Stimulated activated CD8-positive, alpha-beta memory T cell treated with anti-CD3 and anti-CD28 coated beads, Interleukin-7, amount 100 ng/mL, for 1 hour (primary cell): ENCODE measurements at places on chromosomes 4 and X.

DNA sequence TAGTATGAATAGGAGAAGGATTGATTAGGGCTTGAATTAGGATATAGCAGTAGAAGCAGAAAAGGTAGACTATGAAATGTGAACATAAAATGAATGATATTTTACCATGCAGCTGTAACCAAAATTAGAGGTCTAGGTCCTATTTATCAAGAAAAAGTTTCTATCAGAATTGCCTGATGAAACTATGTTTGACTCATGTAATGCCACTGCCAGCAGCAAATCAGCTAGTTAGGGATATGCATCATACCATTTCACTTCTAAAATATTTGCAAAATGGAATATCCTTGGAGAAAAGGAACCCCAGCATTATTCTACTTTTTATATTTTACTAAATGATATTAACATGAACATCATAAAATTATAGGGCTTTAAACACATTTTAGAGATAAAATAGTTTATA is 188.4 kb downstream of the WDFY3 start:
- no peak for DNase-seq

DNA sequence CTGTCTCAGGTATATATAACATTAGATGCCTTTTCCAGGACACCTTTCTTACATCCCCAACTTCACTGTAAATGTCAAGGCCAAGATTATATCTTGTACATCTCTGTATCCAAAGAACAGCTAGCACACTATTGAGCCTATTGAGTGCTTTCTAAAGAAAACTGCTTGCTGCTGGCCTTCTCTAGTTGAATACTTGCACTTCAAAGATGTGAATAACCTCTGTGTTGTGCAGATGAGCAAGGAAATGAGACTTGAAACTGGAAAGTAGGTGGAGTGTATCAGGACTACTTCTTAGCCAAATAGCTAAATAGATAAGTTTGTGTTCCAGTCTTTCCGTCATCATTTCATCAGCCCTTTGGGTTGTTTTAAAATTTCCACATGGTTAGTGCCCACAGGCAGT is 704.4 kb upstream of the AMOT start:
- DNase-seq = no peak

DNA sequence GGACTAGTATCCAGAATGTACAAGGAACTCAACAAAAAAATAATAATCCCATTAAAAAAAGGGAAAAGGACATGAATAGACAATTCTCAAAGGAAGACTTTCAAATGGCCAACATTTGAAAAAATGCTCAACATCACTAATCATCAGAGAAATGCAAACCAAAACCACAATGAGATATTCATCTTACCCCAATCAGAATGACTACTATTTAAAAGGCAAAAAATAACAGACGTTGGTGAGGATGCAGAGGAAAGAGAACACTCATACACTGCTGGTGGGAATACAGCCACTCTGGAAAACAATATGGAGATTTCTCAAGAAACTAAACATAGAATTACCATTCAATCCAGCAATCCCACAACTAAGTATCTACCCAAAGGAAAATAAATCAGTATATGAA is 133.1 kb downstream of the KDR start:
- DNase-seq = no peak

DNA sequence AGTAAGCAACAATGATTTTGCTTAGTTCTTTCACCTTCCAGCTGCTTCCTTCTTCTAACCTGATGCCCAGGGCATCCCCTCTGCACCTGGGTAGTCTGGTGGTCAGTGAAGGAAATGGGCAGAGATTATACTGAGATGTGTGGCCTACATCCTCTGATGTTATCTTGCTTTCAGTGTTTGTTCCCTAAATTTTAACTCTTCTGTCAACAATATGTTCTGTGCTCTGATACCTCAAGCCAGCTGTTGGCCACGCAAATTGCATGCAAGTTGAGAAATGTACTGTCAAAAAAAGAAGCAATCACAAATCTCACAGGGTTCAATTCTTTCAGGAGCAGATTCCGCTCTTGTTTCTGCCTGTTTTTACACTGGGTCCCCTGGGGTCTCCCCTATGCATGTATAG is 73.8 kb downstream of the FBXW7 start:
- DNase-seq = no peak

- DNase-seq = no peak
Observed at GRCh38 chrX:129495900-129496299, 27.4 kb downstream of the SMARCA1 start.

DNA sequence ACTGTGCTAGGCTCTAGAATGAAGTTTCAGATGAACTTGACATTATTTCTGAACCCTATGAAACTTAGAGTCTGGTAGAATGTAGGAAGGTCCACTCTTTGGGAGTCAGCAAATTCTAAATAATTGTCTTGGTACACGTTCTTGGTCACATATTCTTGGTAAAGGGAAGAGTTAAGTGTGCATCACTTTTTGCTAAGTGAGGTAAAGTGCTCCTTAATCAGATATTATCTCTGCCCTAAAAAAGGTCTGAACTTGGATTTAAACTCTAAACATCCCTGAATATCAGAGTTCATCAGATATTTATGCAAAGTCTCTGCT is 7.2 kb downstream of the OCIAD2 start:
- no peak for DNase-seq

DNA sequence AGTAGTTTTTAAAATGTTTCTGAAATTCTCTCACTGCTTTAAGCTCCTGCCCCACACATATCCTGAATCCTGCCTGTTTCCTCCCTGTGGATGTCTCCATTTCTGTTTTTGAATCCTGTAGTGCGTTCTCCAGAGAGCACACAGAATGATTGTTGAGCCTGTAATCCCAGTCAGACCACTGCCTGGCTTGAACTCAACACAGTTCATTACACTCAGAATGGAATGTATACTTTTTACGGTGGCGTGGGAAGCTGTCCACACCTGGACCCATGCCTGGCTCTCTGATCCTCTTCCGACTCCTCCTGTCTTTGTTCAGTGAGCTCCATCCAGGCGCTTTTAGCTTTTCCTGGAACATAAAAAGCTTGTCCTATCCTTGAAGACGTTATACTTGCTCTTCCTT is 1217.0 kb upstream of the PRKX start:
- no peak for DNase-seq

DNA sequence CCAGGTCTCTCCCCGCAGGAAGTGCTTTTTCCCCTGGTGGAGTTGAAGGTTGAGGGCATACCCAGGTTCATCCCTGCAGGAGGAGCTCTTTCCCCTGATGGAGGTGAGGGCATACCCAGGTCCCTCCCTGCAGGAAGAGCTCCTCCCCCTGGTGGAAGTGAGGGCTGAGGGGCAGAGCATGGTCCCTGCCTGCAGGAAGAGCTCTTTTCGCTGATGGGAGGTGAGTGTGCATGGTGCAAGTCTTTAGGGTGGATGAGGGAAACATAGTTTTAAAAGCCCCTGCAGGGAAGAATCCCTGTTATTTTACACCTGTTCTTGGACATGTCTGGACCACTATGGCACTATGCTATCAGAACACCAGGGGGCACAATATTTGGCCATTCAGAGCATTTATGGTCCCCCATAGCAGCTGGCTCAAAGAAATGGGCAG is 43.7 kb upstream of the PUDP start:
- no peak for DNase-seq

DNA sequence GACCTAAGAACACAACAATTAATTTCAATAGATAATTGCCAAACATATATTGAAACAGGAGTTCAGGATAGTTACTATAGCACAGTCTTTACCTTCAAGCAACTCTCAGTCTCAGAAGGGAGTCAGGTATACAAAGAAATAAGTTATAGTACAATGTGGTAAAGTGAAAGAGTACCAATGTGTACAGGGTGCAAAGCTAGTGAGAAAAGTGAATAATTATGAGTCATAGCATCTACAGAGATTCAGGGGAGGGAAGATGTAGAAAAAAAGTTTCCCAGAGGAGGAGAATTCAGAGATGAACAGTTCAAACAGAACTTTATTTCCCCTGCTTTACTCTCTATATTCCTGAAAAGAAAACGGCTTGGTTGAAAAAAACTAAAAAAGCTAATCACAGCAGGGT is 22.7 kb upstream of the DKK2 start:
- no peak for DNase-seq

DNA sequence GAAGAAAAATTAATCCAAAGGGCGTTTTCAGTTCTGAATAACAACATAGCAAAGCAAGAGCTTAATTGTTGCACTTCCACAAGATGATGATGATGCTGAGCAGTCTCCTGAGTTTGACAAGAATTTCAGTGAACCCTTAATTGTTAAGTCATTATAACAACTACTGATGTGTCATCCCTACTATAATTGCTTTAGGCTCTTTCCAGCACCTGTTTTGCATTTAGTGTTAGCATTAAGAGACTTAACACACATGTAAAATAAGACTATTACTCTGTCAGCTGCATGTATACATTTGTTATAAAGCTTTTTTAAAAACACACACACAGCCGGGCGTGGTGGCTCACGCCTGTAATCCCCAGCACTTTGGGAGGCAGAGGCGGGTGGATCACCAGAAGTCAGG is 37.9 kb upstream of the GALNT7 start:
- no peak for DNase-seq

- no peak for DNase-seq
Observed at GRCh38 chr4:26331380-26331950, 10.7 kb downstream of the RBPJ start.

GRCh38 chr4:136342666-136343065 is 1189.6 kb downstream of the PCDH18 start:
- no peak for DNase-seq

- DNase-seq = no peak
Observed at GRCh38 chr4:81469781-81470455, 1.8 kb downstream of the RASGEF1B start.

DNA sequence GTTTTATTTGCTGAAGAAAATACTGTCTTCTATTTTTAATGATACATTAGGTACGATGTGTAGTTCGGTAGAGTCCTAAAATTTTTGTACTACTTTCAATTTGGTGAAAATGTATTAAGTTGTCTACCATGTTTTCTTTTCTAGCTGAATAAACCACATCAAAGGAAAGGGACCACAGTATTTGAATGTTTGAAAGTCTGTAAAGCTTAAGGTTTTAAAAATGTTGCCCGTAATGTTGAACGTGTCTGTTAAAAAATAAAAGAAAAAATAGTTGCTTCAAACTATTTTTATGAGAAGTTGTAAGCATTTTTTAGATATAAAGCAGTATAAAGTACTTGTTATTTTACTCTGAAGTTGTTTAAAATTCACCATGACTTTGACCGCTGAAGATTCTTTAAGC is 3.2 kb downstream of the CDKN2AIP start:
- no peak for DNase-seq
